Immature natural killer cell (primary cell): ENCODE measurements at places on chromosomes 5 and 9. TPM values are rescaled to one million over a fixed set of nuclear protein-coding genes. Genes with fewer than 3 reads are reported as not detected.

PHF24 gene
- not detected for polyA plus RNA-seq

EMB gene
- polyA plus RNA-seq, result 166 TPM

- peaks cover 10% of the 10 kb centered on the region for H3K27me3 ChIP-seq
- no peak overlapping the region for H3K4me3 ChIP-seq
- no peak overlapping the region for H3K27ac ChIP-seq
- H3K4me1 ChIP-seq, result peaks cover 73% of the 10 kb centered on the region
These were observed 4.7 kb downstream of the VDAC1 start for GRCh38 chr5:134000091-134000511.

- no peak for DNase-seq
- H3K4me1 ChIP-seq, result no peaks in the 10 kb centered on the region
- H3K27me3 ChIP-seq, result no peaks in the 10 kb centered on the region
These were observed 1026.9 kb upstream of the C9orf72 start for GRCh38 chr9:28600226-28600625.

GRCh38 chr5:57332361-57332760 lies 150.2 kb downstream of the ACTBL2 start:
- H3K36me3 ChIP-seq, result no peaks in the 10 kb centered on the region
- H3K27ac ChIP-seq, result no peak overlapping the region
- DNase-seq, result no peak
- no peaks in the 10 kb centered on the region for H3K4me1 ChIP-seq
- H3K27me3 ChIP-seq, result peaks cover 2% of the 10 kb centered on the region
- H3K4me3 ChIP-seq, result no peak overlapping the region

GRCh38 chr5:123180676-123181393 lies 91.8 kb downstream of the PRDM6 start:
- peaks cover 5% of the 10 kb centered on the region for H3K27me3 ChIP-seq
- DNase-seq, result no peak
- H3K36me3 ChIP-seq, result no peaks in the 10 kb centered on the region

DNA sequence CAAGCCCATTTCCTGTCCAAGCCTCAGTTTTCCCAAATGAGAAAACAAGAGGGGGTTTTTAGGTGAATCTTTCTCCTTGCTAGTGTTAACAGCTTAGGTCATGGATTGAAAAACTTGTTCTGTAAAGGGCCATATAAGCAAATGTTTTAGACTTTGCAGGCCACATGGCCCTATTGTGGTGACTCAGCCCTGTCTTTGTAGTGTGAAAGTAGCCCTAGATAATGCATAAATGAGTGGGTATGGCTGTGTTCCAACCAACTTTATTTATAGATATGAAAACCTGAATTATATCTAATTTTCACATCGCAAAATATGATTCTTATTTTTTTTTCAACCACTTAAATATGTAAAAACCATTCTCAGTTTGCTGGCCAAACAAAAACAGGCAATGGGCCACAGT lies 6.9 kb upstream of the BARX1 start:
- peaks cover 28% of the 10 kb centered on the region for H3K4me1 ChIP-seq
- H3K27ac ChIP-seq, result no peak overlapping the region
- peak overlapping the region; percentile 3 for H3K4me3 ChIP-seq
- peaks cover 20% of the 10 kb centered on the region for H3K27me3 ChIP-seq
